ENCODE measurements at places on chromosomes 3 and 15.

DNA sequence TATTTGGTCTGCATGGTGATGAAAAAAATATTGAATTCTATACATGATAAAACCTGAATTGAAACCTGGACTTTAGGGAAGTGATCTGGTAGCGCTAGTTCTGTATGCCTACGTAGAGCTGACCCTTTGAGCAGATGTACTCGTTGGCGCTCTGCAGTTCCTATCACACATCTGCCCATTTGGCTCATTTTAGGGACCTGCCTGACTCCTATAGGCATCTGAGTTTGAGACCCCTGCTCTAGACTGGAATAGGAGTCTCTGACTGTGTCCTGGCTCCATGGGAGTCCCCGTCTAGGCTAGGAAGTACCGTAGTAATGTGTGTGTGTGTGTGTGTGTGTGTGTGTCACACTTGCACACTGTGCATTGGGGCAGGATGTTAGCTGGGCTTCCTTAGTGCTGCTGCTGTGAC lies 21.2 kb downstream of the STARD5 start:
- no peak for DNase-seq

DNA sequence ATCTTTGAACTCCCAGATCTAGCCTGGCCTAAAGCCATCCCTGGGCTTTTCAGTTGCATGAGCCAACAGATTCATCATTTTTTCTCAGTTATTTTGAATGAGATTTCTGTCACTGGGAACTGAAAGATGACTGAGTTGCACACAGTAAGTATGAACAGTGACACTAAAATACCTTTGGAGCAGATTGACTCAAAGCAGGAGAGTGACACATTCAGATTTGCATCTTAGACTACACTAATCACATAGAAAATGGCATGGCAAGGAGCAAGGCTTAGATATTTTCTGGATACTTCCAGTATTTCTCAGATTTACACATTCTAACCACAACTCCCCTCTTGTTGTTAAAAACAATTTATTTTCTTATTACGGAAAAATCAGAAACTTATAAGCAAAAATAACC lies 32.8 kb downstream of the SEC62 start:
- DNase-seq, result no peak

DNA sequence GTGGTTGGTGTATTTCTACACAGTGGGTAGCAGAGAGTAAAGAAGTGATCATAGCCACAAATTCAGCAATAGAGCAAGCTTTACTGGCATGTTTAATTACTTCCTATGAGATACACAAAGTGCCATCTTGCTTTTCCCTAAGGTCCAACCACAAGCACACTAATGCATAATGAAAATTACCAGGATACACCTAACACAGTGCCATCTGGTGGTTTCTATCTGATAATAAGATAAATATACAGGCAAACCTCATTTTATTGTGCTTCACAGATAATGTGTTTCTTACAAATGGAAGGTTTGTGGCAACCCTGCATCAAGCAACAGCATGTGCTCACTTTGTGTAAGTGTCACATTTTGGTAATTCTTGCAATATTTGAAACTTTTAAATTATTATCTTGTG lies 223.0 kb downstream of the NSUN3 start:
- DNase-seq, result peak; percentile 42

GRCh38 chr3:25589783-25590258 lies 74.9 kb downstream of the TOP2B start:
- no peak for DNase-seq

DNA sequence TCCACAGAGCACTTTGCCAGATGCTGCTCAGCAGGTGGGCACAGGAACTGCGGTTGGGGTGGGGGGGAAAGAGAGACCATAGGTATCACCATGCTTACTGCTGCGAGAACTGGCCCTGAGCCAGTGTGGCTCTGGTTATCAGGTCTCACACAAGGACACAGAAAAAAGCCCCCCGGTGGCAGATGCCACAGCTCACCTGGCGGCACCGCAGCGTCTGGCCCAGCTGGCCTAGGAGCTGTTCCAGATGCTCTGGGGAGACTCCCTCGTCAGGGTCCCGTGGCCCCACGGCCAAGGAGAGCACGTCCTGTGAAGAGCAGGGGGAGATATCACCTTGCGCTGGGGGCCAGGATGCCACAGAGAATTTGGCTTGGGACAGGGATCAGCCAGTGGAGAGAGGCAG lies 10.8 kb downstream of the CDAN1 start:
- peak; percentile 29 for DNase-seq

DNA sequence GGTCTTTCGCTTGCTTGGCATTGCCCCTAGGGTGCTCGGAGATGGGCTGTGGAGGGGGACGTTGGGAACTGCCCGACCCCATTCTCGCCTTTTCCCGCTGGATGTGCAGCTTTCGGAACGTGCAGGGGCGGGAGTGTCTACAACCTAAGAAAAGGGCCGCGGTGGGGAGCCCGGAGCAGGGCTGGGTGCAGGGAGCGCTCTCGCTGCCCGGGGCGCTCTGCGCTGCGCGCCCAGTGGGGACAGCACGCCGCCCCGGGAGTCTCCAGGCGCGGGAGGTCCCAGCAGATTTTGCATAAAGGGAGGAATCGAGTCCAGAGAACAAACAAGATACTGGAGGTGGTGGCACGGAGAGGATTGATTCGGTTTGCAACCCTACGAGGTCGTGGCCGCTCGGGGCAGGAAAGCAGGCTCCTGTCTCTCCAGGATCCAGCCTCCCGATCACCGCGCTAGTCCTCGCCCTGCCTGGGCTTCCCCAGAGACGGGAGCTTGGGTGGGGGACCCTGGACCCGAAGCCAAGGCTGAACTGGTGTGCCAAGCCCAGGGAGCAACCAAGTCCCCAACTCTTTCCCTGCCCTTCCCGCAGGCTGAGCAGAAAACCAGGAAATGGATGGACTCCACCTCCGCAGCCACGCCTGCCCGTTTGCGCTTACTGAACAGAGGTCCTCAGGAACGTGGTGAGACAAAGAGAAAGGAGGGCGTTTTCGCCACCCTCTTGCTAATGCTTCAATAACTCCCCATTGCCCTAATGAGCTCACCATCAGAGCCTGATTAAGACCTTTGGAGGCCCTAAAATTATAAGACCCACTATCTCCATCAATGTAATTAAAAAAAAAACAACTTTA lies 59.7 kb downstream of the NOX5 start:
- DNase-seq, result peak; percentile 68

GRCh38 chr3:124032311-124032880 lies 40.5 kb upstream of the ROPN1 start:
- peak; percentile 82 for DNase-seq

- DNase-seq, result no peak
Measured at GRCh38 chr3:48739617-48739954, 22.6 kb upstream of the IP6K2 start.

DNA sequence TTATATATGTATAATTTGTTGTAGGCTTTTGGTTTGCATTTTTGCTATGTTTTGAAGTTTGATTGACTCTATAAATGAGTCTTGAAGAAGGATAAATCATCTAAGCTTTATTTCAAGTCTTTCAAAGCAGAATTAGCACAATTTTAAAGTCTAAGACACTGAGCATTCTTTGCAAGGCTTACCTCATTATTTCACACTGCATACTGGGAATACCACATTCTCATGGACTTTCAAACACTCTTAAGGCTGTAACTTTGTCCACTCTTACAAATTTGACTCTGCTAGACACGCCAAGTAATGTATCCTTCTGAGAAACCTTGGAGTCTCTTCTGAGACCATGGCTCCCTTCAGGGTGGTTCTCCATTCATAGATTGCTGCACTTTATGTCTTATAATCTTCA lies 281.3 kb upstream of the COL8A1 start:
- DNase-seq, result no peak

DNA sequence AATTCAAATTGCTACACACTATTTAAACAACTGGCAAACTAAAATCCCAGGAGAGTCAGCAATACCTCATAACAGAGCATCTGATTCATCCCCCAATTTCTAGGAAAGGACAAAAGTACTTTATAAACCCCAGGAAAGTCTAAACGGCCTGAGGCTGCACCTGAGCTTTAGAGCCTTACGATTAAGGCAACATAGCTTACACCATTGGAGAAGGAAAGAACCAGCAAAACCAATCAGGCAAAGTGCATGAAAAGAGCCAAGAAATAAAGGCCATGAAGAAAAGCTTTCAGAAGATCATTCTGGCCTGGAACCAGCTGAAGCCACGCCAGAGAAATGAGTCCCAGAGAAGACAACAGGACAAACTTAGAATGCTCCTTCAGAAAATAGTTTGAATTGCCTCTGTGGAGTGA lies 48.1 kb downstream of the PTPN9 start:
- DNase-seq, result no peak

GRCh38 chr3:40961104-40961857 lies 238.0 kb upstream of the CTNNB1 start:
- DNase-seq, result no peak

DNA sequence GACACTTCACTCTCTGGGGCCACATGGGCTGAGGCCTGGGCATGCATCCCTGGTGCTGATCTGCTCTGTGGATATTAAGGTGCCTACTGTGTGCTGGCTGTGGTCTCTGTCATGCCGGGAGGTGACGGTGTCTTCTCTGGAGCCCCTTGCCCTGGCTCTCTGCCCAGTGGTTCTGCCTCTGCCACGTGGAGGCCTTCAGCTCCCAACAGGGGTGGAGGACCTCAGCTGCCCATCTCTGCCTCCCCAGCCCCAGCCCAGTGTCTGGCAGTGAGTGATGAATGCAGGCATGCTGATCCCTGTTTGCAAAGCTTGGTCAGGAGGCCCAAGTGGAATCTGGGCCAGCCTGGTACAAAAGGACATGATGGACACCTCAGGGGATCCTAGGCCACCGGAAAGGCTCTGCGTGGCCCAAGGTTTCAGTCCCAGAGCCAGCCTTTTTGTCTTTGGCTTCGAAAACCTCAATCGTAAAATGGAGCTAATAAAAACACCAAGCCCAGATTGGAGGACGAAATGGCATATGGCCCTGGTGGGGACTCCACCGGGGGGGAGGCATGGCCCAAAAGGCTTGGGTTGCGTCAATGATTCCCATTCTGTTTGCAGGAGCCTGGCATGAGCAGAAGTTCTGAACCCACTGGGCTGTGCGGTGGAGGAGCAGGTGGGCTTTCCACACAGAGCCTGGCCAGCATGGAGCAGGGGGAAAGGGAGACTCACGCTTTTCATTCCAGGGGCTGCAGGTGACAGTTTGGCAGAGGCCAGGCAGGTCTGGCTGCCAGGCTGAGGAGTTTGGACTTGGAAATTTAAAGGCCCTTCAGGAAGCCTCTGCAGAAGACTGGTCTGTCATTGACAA lies 54.7 kb upstream of the KLF13 start:
- no peak for DNase-seq

GRCh38 chr3:11613851-11614487 lies 29.7 kb downstream of the VGLL4 start:
- DNase-seq, result no peak

- DNase-seq, result no peak
Measured at GRCh38 chr3:23591374-23591773, 214.4 kb upstream of the UBE2E1 start.

DNA sequence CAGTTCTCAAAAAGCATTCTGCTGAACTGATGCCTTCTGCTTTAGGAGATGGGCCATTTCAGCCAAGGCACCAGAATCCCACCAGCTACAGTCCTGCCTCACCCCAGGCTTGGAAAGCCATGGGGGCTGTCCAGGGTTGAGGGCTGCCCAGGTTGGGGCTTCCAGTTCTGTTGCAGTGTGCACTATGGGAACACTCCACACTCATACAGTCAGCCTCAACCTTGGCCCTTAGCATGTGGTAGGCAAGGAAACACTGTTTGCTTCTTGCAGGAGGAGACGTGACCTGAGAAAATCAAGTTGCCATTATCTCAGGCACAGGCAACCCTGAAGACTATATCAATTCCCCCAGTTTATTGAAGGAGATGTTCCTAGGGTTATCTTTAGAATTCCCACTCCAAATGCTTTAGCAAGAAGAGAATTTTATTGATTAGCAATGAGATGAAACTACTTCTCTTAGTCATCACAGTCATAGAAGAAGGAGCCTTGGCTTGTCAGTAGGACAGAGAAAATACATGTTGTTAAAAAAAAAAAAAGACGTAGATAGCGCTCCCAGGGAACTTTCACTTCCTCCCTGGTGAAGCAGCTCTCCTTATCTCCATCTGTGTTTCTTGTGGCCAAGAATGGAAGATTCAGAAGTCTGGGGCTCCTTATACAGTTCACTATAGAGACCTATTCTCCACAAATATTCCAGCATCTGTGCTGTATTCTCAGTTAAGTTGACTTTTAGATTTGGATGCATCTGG lies 38.3 kb upstream of the IL12A start:
- no peak for DNase-seq

GRCh38 chr3:6074952-6075351 lies 786.0 kb upstream of the GRM7 start:
- no peak for DNase-seq

DNA sequence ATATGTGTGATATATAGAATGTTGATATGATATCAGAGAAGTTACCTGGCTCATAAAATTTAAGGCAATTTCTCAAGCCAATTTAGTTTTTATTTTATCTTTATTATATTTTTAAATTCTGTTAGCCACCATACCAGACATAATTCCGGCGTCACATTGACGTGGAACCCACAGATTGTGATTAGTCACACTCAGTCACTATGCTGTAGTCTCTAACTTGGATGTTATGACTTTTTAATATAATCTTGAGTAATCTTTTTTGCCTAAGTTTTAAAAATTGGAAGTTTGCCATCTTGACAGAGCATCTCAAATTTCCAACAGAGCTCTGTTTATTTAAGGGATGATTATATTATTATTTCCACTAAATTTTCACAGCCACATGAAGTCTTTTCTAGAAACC lies 9.7 kb upstream of the DCLK3 start:
- no peak for DNase-seq

DNA sequence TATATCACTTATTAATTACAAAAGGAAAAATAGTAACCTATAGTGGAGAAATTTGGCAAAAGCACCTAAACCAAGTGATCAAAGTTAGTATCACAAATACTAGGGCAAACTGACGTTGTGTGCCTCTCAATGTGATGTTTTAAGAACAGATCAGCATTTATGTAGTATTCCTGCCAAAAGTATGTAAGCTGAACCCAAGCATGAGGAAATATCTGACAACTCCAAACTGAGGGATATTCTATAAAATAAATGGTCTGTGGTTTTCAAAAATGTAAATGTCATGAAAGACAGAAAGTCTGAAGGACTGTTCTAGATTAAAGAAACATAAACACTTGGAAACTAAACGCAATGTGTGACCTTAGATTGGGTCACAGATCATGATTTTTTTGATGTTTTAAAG lies 34.3 kb upstream of the PIK3CA start:
- no peak for DNase-seq

DNA sequence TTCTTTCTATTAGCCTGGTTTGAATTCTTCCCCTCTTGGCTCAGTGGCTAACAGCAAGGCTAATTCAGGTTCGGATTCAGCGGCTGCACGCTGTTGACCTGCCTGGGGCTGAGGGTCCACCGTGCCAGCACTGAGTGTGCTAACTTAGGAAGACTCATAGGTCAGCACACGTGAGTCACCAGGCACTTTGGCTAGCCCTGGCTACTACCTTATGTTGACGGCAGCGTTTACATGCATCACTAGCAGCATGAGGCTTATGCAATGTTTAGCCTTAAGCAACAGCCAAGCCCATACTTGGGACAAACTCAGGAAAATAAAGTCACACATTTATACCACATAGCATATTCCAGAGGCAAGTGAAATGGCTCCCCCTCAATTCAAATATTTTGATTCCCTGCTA lies 137.7 kb downstream of the RAB11A start:
- DNase-seq, result no peak

All from NCI-H2081 (cell line).